ENCODE measurements at places on chromosomes 5 and 9.

DNA sequence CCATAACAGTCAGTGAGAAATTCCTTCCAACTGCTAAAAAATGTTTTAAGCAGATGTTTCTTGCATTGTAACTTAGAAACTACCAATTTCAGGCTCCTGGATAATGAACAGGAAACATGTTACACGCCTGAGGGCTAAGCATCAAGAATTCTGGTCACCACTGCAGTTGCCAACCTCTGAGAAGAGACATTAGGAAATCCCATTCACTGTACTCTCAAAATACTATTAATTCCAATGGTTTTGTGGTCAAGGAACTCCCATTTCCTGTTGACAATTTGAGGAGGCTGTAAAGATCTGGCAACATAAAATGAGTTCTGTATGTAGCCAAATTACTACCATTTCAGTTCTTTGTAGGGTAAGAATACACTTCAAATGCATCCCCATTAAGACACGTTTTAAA lies 456.0 kb upstream of the MEF2C start:
- DNase-seq: no peak

DNA sequence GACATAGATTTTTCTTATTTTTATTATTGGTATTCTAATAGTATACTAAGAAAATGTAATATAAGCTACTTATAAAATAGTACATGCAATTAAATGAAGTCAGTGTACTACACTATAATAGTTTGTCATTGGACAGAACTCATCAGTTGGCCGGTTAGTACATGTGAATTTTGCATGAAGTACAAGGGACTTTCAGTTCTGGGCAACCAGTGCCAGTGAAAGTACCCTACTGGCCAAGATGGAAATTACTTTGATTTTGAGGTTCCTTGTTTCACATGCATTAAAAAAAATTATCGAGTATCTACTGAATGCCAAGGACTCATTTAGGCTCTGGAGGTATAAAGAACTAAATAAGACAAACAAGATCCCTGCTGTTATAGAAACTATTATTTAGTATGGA lies 213.4 kb upstream of the ELL2 start:
- DNase-seq: no peak

- DNase-seq: no peak
These were observed 77.0 kb downstream of the ZCCHC7 start for GRCh38 chr9:37197158-37198038.

- DNase-seq: no peak
These were observed 60.7 kb downstream of the NSD1 start for GRCh38 chr5:177194268-177194667.

DNA sequence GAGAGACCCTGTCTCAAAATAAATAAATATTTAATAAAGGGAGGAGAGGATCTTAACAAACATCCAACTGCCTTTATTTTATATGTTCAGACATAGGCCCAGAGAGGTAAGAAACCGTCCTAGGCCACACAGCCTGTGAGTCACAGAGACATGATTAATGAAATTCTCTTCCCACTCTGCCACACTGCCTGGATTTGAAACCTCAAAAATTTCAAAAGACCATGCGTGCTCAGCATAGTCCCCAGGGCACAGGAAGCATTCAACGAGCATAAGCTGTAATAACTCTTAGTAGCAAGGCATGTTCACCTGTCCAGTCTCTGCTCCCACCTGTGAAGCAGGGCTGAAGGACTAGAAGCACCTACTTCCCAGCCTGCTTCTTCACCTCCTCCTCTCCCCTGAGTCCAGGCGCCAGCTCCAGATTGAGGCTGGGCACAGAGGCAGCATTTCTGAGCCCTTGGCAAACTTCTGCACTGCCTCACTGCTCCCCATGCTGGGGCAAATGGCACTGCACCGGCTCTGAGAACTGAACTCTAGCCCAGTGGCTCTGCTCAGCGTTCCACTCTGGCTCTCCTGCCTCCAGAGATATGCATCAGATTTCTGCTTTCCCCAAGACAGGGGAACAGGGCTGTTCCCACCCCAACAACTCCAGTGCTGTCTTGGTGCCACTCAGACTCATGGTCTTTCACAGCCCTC lies 1.1 kb downstream of the FAT2 start:
- DNase-seq: no peak

- no peak for DNase-seq
These were observed 111.5 kb downstream of the PAX5 start for GRCh38 chr9:36922548-36922947.

DNA sequence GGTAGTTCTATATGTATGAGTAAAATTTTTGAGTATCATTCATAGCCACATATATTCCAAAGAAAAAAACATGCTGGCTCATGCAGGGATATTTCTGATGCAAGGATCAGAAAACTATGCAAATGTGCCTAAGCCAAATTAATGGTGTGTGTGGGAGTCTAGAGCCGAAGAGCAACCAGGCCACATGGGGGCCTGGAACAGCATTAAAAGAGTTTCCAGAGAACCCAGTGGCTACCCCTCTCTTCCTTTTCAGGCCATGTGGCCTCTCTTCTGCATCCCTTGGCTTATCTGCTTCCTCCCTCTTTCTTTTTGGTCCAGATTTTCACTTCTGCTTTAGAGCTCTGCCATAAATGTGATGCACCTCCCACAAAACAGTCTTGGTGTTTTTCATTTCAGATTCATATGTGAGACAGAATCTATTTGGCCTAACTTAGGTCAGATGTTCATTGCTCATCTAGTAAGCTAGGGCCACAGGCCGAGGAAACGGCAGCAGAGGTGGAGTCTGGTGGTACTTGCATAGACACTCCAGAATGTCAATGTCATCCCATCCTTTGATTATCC lies 300.0 kb downstream of the SH3GL2 start:
- no peak for DNase-seq

DNA sequence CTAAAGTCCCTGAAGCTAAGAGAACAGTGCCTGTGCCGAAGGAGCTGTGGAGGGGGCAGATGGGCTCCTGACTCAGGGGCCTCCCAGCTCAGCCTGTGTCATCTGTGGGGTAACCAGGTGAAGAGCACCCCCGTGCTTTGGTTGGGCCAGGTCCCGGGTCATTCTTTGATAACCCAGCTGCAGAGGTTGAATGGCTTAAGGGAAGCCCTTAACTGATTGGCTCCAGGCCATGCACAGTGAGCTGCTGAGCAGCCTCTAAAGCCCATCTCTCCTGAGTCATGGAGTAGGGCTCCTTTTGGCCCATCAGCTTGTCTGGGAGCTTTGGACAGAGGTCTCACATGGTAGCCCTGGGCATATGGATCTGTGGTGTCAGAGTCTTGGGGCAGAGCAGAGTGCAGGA lies 28.7 kb downstream of the COL27A1 start:
- no peak for DNase-seq

DNA sequence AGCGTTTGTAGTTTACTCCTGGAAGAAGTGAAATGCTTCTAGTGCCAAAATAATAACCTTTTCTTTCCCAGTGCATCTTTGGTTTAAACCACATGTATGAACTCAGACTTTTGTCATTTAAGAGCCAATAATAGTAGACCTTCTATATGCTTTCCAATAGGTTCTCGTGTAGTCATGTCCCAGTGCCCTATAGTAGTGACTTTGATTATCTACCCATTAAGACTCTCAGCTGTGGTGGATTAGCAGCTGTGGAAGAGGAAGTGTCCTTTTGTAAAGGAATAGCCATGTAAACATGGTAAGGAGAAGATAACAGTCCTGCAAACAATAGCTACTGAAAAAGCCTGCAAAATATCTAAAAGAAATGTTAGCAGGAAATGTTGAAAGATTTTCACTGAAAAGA lies 765.3 kb downstream of the MTRR start:
- no peak for DNase-seq

GRCh38 chr9:105515811-105516413 lies 42.0 kb upstream of the FKTN start:
- no peak for DNase-seq

DNA sequence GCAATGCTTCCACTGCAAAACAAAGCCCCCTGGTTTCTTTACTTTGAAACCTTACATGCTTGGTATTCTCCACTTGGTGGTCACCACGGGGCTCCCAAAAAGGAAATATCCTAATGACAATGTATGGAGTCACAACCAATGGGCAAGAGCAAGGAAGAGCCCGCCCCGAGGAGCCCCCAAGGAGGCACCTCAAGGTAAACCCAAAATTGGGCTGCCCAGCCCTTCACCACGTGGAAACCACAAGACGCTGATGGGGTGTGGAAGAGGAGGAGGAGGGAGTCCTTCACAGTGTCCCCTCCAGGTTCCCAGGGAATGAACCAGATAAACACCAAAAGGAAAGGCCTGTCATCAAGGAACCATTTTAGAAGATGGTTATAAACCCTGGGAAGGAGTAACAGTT lies 3.8 kb downstream of the ROR2 start:
- DNase-seq: no peak

DNA sequence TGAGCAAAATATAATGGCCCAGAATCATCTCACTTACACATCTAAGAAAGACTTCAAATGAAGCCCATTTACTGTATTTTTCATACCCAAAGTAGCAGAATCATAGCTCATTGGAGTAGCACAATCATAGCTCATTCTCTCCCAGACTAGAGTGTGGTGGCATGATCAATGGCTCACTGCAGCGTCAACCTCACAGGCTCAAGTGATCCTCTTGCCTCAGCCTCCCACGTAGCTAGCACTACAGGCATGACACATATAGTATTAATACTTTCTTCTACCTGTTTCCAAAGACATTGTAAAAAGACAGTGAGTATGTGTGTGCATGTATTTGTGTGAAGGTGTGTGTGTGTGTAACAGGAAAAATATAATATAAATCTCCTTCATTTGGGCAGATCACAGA lies 1247.9 kb upstream of the ACO1 start:
- DNase-seq: no peak
